NT2/D1 (cell line): ENCODE measurements at places on chromosomes 4 and X.

DNA sequence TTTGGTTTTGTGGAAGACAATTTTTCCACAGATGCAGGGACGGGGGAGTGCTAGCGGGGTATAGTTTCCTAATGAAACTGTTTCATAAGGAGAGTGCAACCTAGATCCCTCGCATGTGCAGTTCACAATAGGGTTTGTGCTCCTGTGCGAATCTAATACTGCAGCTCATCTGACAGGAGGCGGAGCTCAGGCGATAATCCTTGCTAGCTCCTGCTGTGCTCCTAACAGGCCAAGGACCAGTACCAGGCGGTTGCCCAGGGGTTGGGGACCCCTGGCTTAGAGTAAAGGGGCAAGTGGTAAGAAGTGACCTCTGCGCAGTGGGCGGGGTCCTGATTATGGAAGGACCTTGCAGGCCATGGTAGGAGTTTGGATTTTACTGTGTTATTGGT, 3.8 kb downstream of the SCML1 start:
- no peak for DNase-seq

- DNase-seq: no peak
These were observed 16.5 kb upstream of the SOX3 start for GRCh38 chrX:140521393-140521792.

DNA sequence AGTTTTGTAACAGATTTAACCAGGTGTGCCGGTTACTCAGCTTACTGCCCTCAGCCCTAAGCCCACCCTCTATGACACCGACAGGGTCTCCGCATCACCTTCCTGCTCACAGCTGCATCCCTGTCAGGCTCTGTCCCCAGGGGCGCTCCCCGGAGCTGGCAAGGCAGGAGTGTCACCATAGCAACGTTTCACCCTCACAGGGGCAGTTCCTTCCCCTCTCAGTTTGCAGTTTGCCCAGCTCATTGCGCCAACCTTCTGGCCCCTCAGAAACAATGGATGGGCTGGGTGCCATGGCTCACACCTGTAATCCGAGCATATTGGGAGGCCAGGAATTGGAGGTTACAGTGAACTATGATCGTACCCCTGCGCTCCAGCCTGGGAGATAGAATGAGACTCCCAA, 42.6 kb downstream of the RGS12 start:
- DNase-seq: no peak

DNA sequence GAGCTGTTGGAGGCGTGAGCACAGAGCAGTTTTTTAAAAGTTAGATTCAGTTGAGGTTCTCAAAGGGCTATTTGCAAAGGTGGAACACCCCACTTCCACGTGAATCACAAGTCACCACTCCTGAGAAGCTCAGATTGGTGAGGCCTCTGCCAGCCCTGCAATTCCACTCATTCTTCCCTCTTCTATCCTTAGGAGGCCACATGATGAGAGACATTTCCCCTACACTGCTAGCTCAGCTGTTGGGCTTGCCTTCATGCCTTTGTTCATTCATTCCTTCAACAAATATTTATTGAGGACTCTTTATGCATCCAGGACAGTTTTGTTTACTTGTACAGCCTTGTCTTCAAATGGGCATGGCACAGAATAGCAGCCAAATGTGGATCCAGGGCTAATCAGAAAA, 3.7 kb downstream of the SRPX2 start:
- no peak for DNase-seq

- no peak for DNase-seq
These were observed 12.4 kb downstream of the TNIP2 start for GRCh38 chr4:2743518-2744445.

DNA sequence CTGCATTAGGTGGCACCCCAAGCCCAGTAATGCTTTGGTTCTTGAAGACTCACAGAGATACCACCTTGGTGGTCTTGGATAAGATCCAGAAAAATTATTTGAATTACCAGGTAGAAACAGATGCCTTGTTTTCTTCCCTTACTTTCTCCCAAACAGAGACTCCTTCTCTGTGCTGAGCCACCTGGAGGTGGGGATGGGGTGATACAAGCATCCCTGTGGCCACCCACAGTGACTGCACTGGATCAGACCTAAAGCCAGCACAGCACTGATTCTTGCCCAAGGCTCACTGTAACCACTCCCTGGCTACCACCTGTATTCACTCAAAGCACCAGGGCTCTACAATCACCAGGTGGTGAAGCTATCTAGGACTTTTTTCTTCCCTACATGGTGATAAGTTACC, 156.8 kb downstream of the TEX13A start:
- DNase-seq: no peak

DNA sequence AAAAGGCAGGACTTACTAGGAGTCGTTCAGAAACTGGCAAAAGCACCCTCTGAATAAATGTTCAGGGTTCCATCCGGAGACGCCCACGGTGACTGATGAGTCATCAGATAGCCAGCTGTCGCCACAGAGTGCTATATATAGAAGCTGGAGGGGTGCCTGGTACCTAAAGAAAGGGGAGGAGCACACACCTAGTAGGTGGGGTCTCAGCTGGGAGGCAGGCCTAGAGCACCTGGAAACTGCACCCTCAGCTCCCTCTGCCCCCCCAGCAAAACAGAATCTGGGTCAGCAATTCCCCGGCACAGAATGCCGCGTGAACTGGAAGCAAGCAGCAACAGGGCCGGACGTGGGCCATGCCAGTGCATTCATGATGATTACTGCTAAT, 242.0 kb downstream of the BCOR start:
- no peak for DNase-seq
